ENCODE measurements at places on chromosomes 7 and 10.

DNA sequence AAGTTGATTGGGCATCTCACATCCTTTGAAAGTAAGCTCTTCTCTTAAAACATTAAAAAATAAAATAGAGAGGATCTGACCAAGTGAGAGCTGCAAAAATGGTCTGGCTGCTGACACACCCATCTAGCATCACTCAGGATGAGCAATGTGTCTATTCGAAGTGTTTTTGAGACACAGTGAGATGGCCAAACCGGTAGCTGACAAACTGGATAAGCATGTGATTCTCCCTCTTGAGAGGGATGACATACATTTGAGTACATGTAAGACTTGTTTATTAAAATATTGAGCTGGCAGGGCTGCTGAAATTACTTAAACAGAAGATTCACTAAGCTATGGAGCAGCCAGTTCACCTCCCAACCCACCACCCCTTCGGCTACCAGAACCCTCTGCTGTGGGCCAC is 333.9 kb downstream of the ADRA2A start:
- no peak for DNase-seq

DNA sequence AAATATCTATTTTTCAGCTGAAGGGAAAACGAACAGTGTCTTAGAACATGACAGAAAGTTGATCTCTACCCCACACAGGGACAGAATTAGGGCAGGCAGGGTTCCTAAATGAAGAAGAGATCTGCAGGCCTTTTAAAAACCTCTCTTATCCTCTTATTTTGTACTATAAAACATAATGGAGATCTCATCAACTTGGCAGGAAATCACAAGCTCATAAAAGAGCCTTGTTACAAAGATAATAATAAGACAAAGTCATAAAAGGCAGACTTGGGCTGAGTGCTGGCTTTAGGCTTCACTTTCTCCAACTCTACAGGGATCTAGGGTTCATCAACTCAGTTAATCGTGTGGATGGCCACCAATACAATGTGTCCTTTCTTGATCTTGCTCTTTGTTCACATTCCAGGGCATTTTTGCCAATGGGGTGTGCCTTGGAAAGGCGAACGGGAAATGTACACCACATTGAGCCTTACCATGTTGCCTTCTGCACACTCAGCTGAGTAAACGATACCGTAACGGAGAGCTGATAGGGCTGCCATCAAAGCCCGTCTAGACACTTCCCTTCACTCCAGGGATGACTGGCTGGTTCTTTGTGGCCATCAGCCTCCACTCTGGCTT is 7.1 kb upstream of the TEX36 start:
- no peak for DNase-seq

DNA sequence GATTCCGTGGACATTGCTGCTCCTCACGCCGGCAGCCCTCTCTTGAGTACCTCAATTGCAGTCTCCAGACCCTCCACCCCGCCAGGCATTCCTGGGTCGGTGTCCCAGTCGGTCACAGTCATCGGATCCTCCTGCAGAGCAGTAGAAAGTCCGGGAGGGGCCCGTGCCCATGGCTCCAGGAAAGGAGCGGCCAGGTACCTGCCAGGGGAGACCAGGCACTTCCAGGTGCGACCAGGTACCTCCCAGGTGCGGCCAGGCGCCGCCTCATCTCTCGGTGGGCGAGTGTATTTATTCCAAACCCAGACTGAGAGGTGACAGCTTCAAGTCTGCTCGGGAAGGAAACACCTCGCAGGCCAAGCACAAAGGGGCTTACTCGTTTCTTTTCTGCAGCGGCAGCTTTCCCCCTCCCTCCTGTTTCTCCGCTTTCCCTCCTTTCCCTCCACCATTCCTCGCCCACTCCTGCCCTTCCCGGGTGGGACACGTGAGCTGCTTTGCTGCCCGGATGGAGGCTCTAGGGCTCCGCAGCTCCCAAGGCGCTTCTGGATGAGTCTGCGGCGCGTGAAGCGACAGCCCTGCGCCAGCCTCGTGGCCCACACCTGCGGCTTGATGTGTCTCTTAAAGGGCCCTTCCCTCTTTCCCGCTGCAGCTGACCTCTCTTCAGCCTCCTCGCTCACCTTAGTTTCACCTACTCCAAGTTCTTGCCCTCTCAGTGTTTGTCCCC is 39.4 kb upstream of the AGK start:
- no peak for DNase-seq

- DNase-seq = no peak
These were observed 243.5 kb upstream of the TCF7L2 start for GRCh38 chr10:112706577-112706976.

DNA sequence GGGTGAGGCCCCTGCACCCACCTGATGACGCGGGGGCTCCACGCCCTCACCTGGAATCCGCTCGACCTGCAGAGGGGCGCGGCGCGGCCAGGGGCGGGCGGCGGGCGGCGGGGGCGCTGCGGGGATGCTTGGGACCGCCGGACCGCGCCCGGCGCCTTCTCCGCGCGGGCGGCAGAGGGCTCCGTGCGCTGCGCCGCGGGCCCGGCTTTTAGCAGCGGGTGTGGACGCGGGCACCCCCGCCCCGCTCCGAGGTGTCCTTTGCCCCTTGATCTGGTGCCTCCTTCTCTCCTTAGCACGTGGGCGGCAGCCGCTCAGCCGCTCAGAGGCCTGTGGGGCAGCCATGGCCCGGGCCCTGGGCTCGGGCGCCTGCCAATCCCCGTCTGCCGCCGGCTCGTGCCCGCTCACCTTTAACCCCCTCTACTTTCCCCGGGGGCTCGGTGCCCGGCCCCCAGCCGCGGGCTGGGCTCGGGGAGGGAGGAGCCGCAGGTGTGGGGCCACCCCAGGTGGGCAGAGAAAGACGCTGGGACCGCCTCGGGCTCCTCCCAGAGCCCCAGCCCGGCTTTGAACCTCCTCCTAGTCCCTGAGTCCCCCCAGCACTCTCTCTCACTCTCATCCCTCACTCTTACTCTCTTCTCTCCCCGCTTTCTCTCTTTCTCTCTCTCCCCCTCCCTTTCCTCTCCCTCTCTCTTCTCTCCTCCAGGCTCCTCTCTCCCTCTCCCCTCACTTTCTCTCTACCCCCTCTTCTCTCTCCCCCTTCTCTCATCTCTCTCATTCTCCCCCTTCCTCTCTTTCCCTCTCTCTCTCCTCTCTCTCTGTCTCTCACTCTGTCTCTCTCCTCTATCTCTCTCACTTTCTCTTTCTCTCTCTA is 19.7 kb upstream of the VPS37D start:
- no peak for DNase-seq

DNA sequence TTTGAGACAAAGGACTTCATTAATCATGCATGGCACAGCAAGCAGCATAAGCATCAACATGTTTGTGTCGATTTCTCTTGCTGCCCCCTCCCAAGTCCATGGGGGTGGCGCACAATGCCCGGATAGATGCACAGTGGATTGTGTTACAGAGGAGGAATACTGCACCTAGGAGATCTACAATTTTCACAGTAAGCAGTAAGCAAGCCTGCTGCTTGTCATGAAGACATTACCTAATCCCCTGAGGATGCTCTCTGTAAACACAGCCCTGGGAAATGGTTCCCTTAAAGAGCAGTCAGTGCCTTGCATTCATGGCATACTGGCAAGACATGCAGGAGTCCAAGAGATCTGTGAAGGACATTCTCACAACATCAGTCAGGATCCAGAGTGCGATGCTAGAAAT is 137.7 kb downstream of the ETV1 start:
- DNase-seq = no peak

Measured in sciatic nerve (tissue), 2 donors.